ENCODE measurements at places on chromosomes 6 and 20.

DNA sequence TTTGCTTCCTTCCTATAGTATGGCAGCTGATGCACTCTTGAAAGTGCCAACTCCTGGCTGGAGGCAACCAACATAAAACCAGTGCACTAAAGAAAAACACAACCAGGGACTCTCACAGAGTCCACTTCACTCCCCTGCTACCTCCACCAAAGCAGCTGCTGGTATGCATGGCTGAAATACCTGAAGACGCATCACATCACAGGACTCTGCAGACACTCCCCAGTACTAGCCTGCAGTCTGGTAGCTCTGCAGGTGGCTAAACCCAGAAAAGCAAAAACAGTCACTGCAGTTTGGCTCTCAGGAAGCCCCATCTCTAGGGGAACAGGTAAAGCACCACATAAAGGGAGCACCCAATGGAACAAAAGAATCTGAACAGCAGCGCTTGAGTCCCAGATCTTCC, 473.0 kb upstream of the SPTLC3 start:
- DNase-seq: no peak

DNA sequence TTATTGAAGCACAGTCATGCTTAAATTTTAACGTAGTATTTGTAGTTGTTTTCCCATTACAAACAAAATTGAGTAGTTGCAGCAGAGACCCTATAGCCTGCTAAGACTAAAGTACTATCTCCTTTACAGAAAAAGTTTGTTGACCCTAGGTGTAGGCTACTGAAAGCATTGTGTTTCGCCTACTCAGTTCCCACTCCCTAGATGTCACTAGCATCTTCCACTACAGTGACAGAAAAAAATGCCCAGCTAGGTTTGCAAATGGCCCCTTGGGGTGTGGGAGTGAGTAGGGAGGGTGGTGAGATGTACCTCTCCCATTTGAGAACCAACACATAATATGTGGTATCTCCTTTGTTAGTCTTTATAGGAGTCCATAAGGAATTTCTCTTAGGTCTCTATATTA, 34.5 kb downstream of the UBR2 start:
- no peak for DNase-seq

DNA sequence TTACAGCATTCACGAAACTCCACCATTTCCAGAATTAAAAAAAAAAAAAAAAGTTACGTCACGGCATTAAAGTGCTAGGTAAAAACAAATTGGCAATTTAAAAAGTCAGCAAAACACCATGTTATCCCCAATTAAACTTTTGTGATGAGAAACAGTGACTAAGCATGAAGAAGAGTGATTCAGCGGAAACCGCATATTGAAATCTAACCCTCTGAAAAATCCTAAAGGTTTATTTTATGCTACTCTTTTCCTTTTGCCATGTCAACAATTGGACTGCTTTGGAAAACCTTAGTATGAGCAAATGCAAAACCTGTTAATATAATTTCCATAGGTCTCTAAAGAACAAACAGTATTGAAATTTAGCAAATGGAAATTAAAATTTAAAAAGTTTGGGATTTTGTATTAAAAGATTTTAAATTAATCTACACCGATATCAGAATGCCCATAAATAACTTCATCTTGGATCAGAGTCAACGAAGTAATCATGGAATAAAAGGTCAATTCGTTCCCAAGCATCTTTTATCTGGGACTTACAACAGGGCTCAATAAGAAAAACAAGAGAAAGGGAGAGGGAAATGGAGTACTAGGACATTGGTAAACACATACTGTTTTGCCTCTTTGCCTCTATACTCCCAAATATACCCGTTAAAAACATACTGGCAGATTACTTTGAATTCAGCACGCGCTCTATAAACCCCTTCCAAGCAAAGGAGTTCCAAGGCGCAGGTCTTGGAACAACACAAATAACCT, 1.1 kb downstream of the FBXO30 start:
- no peak for DNase-seq

DNA sequence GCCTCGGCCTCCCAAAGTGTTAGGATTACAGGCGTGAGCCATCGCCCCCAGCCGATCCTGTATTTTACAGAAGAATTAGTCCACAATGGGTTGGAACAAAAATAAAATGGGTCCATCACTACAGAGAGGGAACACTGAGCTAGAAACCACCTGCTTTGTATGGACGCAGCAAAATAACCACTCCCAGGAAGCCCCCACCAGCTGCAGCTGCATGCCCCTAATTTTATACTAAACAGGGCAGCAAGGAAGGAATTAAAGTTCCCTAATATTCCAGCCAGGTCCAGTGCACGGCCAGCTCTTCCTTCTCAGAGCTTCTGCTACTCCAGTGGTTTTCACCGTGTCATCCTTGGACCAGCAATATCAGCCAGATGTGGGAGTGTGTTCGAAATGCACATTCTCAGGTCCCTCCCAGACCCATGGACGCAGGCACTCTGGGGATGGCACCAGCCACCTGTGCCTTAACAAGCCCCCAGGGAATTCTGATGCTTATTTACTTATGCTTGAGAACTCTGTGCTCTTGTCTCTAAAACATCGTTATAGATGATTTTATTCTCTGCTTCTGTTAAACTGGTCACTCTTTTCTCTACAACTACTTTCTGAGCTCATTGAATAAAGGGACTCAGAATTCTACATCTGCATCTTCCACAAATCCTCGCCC, 189.5 kb upstream of the SLC24A3 start:
- no peak for DNase-seq

DNA sequence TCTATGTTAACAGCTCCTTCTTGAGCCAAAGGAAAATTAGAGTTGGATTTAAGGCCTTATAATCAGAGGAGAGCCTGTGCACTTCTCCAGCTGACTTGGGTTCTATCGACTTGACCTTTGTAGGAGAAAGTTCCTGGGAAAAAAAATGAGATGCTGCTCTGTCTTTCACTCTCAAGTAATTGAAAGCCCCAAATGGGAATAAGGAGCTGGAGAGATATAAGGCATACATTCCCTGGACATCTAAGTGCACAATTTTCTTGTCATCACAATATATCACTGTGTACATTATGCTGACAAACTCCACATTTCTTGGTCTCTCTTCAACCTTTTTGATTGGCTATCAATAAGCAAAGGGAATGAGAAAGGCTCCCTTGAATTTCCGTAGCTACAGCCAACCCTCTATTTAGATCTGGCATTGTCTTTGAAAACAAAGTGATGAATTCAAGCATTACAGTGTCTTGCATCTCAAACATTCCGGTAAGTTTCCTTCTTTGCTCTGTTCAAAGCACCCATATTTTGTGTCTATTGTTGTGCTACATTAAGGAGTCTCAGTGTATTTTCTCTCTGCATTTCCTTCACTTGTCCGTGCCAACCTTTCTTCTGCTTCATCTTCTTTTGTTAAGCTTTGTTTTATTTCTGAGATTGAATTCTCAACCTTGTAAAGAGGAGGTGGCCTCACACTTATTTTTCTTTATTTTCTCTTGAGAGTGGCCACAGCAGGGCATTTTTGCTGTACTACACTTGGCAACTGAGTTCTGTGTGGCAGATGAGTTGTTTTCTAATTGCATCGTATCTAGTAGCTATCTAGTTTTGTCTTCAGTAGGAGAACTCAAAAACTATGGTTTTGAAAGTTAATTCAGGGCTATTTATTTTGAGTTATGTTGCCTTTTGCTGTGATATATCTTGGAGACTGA, 450.3 kb upstream of the MAN1A1 start:
- no peak for DNase-seq

GRCh38 chr6:75528423-75528822, 34.8 kb upstream of the FILIP1 start:
- no peak for DNase-seq

Measured in activated CD4-positive, CD25-positive, alpha-beta regulatory T cell (primary cell).